ENCODE measurements at places on chromosomes 2 and 18. TPM values are rescaled to one million over a fixed set of nuclear protein-coding genes. Genes with fewer than 3 reads are reported as not detected.

The BCL2 gene
- total RNA-seq: 4.1 TPM

The FBLN7 gene
- 0.21 TPM for total RNA-seq

The GPR45 gene
- not detected for total RNA-seq

The UGT1A5 gene
- not detected for total RNA-seq

The NDUFB3 gene
- total RNA-seq: 82.9 TPM

The ARID5A gene
- 8.4 TPM for total RNA-seq

The SCN3A gene
- not detected for total RNA-seq

The PXDN gene
- 26.3 TPM for total RNA-seq

The PTPRN gene
- 3.5 TPM for total RNA-seq

The PLEK gene
- not detected for total RNA-seq

The B3GNT7 gene
- total RNA-seq: 47.2 TPM

The TEKT4 gene
- 0.08 TPM for total RNA-seq

The SCYGR4 gene
- not detected for total RNA-seq

The GAREM2 gene
- total RNA-seq: 2.4 TPM

The FAM110C gene
- total RNA-seq: 0.30 TPM

The MALL gene
- total RNA-seq: not detected

The POTEJ gene
- total RNA-seq: 0.03 TPM

The SF3B1 gene
- total RNA-seq: 117 TPM

The PLEKHH2 gene
- total RNA-seq: 3.6 TPM

The ALPG gene
- total RNA-seq: not detected

The RESP18 gene
- not detected for total RNA-seq

The CCDC85A gene
- total RNA-seq: not detected

The GATA6 gene
- total RNA-seq: 4.3 TPM

The NGEF gene
- 4.6 TPM for total RNA-seq

The GKN1 gene
- total RNA-seq: not detected

The CRYGD gene
- not detected for total RNA-seq

The GALNT5 gene
- total RNA-seq: 1.5 TPM

The SH3RF3 gene
- 8.6 TPM for total RNA-seq

The NEU2 gene
- total RNA-seq: not detected

The TLX2 gene
- total RNA-seq: 2.8 TPM

The TOGARAM2 gene
- total RNA-seq: not detected

The DSG4 gene
- not detected for total RNA-seq

The ALK gene
- total RNA-seq: 0.34 TPM

The TSGA10 gene
- total RNA-seq: 1.8 TPM

The COLEC12 gene
- total RNA-seq: 2.4 TPM

The LPIN2 gene
- 14.0 TPM for total RNA-seq

The IL1RN gene
- not detected for total RNA-seq

The MSTN gene
- 0.05 TPM for total RNA-seq

The OXER1 gene
- total RNA-seq: not detected

The C2orf66 gene
- total RNA-seq: 0.15 TPM

The FLACC1 gene
- 1.1 TPM for total RNA-seq

The CHST9 gene
- 0.05 TPM for total RNA-seq

The RTP5 gene
- total RNA-seq: not detected

The CYP1B1 gene
- total RNA-seq: 0.50 TPM

The UXS1 gene
- 25.8 TPM for total RNA-seq

The TMEM17 gene
- 4.3 TPM for total RNA-seq

The CD207 gene
- total RNA-seq: 0.11 TPM
